NCI-H69 (cell line): ENCODE measurements at places on chromosomes 2 and 18.

DNA sequence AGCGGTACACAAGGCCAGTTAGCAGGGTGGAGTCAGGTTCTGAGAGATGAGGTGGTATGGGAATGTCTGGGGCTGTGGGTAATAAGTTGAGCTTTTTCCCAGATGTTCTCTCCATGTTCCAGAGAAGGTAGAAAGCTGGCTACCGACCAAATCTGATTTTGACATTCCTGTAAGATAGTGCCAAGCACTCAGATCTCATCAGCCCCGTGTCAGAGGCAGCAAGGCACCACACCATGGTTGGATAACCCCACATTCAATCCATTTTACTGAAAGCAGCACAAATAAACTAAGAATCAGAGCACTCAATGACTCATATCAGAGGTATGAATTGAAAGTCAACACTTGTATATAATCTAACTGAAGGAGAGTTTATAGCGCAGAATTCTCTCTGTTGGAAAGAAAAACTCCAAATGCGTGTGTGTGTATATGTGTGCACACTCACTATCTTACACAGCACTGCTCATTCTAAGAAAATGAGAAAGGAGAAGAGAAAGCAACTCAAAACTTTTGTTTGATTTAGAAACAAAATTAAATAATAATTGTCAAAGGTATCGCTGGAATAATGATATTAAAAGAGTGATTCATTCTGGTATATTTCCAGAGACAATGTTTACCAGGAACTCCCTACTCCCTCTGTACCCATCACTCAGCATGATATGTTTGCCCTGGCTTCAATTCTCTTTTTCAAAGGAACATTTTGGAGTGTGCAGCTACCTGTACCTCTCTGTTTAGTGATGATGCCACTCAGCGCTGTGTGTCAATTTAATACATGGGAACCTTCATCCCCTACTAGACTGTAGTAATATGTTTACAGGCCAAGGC is 375.1 kb upstream of the ID2 start:
- peak; percentile 10 for DNase-seq

DNA sequence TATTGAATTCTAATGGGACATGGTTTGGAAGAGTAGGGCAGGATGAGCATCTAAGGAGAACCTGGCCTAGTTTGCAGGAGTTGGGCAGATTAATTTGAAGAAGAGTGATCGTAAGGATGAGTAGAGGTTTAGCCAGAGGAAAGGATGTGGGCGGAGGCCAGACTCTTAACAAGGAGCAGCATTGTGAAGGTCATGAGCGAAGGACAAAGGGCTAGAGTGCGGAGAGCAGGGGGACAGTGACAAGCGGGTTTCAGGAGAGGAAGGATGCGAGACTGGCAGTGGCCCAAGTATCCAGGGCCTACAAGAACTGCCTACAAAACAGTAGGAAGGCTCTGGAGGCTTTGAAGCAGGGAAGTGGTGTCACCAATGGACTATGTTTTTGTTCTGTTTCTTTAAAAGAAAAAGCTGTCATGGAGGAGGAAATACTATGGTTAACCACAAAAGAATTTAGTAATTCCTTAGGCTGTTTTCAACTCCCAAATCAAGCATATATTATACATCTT is 20.1 kb downstream of the SLC66A3 start:
- no peak for DNase-seq

GRCh38 chr2:61255580-61256437 is 93.8 kb downstream of the C2orf74 start:
- DNase-seq: no peak

DNA sequence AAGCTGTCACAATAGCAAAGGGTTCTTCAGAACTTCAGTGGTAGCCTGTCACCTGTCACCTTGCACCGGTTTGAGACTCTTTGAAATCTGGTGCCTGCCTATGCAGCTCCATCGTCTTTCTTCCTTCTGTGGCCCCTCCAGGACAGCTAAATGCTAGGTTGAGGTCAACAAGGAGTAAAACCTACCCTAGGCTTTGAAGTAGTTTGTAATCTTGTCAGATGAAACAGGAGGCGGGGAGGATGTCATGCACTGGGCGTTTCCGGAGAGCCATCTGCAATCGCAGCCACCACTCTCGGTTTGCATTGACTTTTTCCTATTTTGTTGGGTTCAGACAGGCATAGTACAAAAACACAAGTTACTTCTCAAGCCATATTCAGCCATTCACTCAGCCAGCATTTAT is 116.7 kb downstream of the LPIN1 start:
- no peak for DNase-seq

DNA sequence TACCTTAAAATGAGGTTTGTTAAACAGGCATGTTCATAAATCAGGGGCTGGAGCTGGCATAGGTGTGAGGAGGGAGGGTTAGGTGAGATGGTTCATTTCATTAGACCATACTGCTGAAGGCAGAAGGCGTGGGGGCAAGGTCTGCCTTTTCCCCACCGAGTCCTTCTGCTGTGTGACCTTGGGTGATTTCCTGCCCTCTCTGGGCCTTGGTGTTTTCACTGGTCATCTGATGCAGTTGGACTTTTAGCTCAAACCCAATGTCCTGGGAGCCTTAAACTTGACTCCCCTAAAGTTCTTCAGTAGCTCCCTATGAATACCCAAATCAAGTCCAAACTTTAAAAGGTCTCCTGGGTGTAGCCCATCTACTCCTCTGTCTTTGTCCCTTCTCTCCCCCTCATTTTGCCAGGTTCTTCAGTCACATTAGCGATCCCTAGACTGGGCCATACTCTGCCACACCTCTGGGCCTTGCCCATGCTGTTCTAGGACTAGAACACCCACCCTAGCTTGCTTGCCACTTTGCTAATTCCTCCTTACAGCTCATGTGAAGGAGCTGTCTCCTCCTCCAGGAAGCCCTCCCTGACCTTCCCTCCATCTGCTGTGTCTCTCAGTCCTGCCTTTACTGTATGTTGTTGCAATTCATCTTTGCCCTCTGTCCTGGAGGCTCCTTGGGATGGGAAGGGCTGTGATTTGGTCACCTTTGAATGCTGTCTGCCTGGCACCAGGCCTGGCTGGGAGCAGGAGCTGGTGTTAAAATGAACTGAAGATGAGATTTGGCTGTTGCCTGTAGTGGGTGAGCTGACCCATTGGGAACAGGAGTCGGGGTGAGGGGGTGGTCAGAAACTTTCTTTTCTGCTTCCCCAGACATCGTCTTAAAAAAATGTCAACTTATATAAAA is 85.4 kb upstream of the HS6ST1 start:
- no peak for DNase-seq
